ENCODE measurements at places on chromosomes 12 and 14. TPM values are rescaled to one million over a fixed set of nuclear protein-coding genes. Genes with fewer than 3 reads are reported as not detected.

Gene HOXC12
- 0.05 TPM for polyA plus RNA-seq

- no peak for DNase-seq
These were observed 30.7 kb downstream of the OTOGL start for GRCh38 chr12:80129895-80130530.

GRCh38 chr12:14384783-14385638 is 19.5 kb downstream of the ATF7IP start:
- DNase-seq: peak; percentile 57

DNA sequence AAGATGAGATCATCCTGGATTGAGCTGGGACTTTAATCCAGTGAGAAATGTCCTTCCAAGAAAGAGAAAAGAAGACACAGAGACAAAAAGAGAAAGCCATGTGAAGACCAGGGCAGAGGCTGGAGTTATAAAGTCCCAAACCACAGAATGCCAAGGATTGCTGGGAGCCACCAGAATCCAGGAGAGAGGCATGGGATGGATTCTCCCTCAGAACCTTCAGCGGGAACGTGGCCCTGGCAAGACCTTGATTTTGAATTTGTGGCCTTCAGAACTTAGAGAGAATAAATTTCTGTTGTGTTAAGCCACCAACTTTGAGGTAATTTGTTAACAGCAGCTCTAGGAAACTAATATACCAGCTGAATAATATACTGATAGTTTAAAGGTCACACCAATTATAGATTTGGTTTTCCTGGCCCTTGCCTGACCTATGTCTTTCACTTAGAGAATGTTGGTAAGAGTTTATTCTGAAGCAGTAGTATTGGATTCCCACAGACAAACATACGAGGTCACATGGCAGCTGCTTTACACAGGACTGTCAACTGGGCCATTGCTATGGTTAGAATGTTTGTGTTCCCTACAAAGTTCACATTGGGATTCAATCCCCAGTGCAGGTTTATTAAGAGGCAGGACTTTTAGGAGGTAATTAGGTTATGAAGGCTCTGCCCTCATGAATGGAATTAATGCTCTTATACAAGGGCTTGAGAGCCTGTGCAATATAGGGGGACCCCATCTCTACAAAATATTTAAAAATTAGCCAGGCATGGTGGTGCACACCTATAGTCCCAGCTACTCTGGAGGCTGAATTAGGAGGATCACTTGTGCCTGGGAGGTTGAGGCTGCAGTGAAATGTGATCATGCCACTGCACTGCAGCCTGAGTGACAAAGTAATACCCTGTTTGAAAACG is 156.5 kb upstream of the EEA1 start:
- no peak for DNase-seq

All from BJ (cell line).